Activated naive CD4-positive, alpha-beta T cell treated with anti-CD3 and anti-CD28 coated beads, Interleukin-2, amount 50 U/mL, for 16 hours (primary cell): ENCODE measurements at places on chromosomes 1 and 21.

GRCh38 chr1:109931911-109932636 is 21.4 kb downstream of the CSF1 start:
- DNase-seq: no peak

GRCh38 chr1:153548722-153549688 is at the start of gene S100A3:
TSS of gene S100A3 (minus strand) at chr1:153549258. CDS start at chr1:153548485, 773 bp downstream.
- no peak for DNase-seq

- DNase-seq: no peak
Measured at GRCh38 chr1:199580300-199580699, 447.2 kb upstream of the NR5A2 start.

DNA sequence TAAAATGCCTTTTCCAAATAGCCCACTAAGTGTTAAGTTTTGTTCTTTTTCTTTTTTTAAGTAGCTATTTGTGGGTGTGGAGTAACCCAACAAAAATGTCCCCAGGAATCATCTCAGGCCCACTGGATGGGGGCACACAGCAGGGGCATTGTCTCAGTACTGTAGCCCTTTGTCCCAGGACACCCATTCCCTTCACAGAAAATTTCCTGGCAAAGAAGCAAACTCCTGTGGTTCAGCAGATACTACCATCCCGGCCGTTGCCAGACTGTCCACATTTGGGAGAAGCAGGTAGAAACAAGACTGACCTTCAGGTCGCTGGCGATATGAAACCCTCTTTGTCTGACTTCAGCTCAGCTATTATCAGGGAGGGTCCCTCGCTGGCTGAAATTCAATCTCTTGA is 23.7 kb upstream of the SRRM1 start:
- no peak for DNase-seq

GRCh38 chr1:61131716-61132115 is 49.4 kb downstream of the NFIA start:
- no peak for DNase-seq

GRCh38 chr1:243933495-243933894 is 83.5 kb upstream of the AKT3 start:
- no peak for DNase-seq

GRCh38 chr1:111585447-111586086 is 34.0 kb upstream of the RAP1A start:
- DNase-seq: no peak

DNA sequence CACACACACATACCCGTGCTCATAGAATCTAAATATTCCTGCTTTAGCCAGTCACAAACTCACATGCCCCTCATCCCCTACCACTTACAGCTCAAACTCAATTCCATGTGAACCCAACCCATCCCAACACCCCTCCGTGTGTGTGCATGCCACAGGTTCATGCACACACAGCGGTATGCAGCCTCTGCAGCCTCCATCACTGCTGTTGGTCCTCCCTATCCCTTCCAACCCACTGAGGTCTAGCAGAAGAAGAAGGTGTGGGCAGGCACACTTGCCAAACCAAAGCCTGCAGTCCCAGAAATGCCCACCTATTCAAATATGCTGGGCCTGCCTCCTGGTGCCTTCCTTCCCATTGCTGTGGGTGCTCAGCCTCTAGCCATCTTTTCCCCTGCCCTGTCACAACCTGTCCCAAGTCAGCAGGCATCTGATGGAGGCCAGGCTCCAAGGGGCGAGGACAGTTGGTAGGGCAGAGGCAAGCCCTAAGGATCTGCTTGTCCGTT is 26.2 kb downstream of the SLC2A1 start:
- DNase-seq: no peak

- DNase-seq: no peak
Measured at GRCh38 chr21:38504066-38504465, 5.8 kb upstream of the ERG start.

- no peak for DNase-seq
Measured at GRCh38 chr1:163874070-163874469, 552.3 kb downstream of the NUF2 start.

- peak; percentile 62 for DNase-seq
Measured at GRCh38 chr1:202998836-202999750, 8.1 kb upstream of the TMEM183A start.

- no peak for DNase-seq
Measured at GRCh38 chr1:30866594-30866993, 42.0 kb downstream of the SDC3 start.

DNA sequence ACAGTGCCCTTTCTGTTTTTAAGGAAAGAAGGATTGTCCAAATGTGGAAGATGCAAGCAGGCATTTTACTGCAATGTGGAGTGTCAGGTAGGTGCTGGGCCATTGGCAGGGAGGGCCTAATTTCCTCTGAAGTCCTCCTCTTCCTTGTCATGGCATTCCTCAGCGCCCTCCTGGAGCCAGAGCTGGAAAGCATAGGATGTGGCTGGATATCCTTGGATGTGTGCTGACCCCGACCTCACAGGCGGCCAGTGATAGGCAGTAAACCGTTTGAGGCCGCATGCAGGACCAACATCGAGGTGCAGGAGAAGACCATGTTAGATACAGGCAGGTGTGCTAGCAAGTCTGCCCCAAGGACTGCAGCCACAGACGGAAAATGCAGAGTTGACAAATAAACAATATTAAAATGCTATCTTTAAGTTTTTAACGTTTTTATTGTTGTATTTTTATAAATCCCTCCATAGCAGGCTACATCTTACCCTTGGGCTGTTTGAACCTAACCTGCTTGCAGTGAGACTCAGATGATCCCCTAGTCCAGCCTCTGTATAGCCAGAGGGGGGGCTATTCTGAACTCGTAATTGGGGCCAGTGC is 24.3 kb downstream of the SMYD2 start:
- no peak for DNase-seq

GRCh38 chr1:245512181-245512888 is 357.6 kb downstream of the KIF26B start:
- no peak for DNase-seq

- DNase-seq: no peak
Measured at GRCh38 chr1:67701876-67702275, 16.9 kb downstream of the GADD45A start.

GRCh38 chr1:229379846-229380245 is 37.0 kb upstream of the CCSAP start:
- no peak for DNase-seq

DNA sequence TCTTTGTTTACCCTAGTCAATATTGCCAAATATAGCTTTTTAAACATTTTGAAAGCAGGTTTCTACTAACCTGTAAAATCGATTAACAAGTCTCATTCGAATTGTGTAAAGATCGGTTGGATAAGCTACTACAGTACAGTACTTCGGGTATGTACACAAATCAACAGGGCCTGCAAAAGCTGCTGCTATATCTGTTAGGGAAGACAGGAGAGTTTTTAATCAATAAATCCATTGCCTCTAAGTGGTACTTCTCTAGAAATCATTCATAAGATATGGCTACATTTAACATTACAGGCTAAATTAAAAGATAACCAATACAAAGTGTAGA is 34.8 kb upstream of the PSMG1 start:
- no peak for DNase-seq

GRCh38 chr21:33308586-33309490 is 15.9 kb upstream of the IFNAR1 start:
- no peak for DNase-seq

DNA sequence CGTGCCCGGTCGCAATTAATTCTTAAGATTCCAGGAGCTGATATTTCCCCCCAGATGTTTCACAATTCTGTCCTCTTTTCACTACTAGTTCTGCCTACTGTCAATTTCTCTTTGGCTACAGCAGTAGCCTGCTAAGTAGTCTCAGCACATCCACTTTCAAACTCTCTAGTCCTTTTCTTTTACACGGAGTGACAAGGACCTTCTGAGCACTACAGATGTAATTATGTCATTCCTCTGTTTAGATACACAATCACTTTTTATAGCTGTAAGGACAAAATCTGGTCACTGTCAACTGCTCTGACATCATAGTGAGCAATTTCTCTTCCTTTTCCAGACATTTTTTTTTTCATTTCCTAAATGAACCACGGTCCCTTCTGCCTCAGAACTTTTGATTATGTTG is 421.7 kb upstream of the CHRM3 start:
- DNase-seq: no peak

DNA sequence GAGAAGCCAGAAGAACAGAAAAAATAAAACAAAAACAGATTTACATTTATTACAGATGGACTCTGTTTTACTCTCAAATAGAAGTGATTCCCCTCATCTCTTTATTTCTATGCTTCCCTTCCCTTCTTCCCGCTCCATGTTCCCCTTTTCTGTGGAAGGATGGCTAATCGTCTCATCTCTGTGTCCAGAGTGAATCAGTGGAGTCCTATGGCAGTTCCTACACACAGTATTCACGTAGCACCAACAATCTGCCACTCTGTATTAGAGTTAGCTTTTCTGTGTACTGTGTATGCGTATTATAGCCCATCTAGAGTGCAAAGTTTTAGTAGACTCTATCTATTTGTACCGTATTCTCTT is 6.8 kb upstream of the ERO1B start:
- DNase-seq: no peak

DNA sequence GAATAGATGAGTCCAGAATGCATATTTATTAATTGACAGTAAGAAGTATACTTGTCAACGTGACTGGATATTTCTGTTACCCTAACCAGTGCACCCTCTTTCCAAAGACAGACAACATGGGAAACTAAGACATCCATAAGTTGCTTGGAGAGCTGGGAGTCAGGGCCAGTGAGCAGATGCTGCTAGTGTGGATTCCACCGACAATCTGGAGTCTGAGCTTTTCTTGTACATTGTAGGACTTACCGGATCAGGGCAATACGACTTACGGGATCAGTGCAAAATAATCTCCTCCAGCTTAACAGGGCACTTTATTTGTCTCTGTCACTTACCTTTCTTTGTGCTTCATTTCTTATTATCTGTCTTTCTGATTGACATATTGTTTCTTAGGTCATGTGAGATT is 24.6 kb upstream of the FCRL4 start:
- no peak for DNase-seq

- DNase-seq: no peak
Measured at GRCh38 chr1:32953495-32953894, 11.1 kb downstream of the RNF19B start.
